ENCODE measurements at places on chromosomes 3 and 15.

GRCh38 chr3:39232859-39233258 lies 40.5 kb upstream of the XIRP1 start:
- DNase-seq, result no peak

- no peak for DNase-seq
These were observed 30.0 kb downstream of the XXYLT1 start for GRCh38 chr3:195240939-195241338.

DNA sequence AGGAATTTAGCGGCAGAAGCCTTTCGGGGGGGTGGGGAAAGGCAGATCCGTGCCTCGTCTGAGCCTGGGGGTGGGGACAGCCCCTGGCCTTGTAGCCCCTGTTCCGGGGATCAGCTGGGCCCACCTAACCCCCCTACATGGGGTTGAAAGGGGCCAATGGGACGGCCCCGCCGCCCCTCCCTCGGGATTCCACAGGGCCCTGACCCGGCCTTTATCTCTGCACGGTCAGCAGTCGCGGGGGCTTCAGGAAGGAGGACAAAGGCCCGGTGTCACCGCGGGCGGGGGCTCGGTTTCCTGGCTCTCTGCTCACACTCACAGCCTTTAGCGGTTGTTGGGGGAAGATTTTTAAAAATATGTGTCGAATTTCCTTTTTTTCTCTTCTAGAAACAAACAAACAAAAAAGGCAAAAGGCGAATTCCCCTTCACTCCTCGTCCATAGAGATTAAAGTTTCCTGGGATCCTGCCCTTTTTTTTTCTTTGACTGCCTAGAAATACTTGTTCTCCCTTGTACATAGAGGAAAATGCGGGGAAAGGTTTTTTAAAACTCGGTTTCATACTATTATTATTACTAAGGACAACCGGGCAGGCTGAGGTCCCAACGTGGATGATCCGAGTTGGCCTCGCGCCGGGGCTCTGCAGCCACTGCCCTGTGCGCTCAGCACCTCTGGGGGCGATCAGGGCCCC lies 7.9 kb downstream of the FOXL2 start:
- DNase-seq, result no peak

DNA sequence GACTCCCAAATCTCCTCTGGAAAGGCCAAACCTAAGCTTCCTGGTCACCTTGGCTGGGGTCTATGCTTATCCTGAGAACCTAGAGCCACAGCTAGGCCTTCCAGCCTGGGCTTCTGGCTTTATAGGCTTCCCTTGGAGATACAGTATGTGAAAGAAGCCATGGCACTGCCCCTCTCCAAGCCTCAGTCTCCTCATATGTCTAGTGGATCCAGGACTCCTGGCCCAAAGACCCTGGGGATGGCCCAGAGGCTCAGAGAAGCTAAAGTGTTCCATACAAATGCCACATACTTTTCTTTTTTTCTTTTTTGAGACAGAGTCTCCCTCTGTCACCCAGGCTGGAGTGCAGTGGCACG lies 8.6 kb downstream of the ACAA1 start:
- DNase-seq, result no peak

DNA sequence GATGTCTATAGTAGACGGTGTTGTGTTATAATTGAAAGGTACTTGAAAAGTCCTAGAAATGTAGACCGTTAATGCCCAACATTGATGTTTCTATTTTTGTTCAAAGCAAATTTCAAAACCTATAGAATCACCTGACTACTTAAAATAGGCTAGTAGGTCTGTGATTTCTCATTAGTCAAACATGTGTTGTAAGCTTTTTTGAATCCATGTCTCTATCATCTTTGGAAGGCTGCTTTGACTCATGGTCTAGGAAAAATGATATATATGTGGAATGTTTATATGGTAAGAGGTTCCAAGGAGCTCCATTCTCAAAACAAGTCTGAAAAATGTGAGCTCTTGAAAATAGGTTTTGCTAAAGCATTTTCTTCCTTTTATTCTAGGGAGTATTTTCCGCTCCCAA lies 375.3 kb downstream of the LPP start:
- no peak for DNase-seq

Measured in iPS DF 6.9 (cell line).